ENCODE measurements at places on chromosomes 2 and 18. TPM values are rescaled to one million over a fixed set of nuclear protein-coding genes. Genes with fewer than 3 reads are reported as not detected.

DNA sequence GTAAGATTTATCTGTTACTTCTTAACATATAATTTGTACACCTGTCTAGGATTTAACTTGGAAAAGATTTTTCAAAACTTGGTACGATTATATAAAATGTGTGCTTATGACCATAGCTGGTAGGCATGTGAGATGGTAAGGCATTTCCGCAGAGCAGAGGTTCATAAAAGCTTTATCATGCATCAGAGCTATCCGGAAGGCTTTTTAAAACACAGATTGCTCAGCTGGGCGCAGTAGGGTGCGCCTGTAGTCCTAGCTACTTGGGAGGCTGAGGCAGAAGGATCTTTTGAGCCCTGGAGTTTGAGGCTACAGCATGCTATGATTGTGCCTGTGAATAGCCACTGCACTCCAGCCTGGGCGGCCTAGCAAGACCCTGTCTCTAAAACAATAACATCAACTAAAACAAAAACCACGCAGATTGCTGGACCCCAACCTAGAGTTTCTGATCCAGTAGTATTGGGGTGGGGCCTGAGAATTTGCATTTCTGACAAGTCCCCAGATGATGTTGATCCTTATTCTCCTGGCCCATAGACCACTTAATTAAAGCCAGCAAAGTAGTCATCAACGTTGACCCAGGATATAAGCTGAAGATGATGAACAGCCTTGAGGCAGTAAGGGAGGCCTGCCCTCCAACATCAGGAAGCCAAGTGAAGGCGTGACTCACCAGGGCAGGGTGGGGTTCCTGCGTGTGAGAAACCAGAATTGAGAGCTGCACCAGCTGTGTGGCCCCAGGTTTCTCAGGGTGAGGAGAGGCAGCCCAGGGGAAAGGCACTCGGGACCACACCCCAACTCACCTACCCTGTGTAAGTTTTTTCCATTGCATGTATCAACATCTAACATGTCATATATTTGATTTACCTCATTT, 21.6 kb upstream of the SLC20A1 start:
- peak; percentile 98 for DNase-seq

DNA sequence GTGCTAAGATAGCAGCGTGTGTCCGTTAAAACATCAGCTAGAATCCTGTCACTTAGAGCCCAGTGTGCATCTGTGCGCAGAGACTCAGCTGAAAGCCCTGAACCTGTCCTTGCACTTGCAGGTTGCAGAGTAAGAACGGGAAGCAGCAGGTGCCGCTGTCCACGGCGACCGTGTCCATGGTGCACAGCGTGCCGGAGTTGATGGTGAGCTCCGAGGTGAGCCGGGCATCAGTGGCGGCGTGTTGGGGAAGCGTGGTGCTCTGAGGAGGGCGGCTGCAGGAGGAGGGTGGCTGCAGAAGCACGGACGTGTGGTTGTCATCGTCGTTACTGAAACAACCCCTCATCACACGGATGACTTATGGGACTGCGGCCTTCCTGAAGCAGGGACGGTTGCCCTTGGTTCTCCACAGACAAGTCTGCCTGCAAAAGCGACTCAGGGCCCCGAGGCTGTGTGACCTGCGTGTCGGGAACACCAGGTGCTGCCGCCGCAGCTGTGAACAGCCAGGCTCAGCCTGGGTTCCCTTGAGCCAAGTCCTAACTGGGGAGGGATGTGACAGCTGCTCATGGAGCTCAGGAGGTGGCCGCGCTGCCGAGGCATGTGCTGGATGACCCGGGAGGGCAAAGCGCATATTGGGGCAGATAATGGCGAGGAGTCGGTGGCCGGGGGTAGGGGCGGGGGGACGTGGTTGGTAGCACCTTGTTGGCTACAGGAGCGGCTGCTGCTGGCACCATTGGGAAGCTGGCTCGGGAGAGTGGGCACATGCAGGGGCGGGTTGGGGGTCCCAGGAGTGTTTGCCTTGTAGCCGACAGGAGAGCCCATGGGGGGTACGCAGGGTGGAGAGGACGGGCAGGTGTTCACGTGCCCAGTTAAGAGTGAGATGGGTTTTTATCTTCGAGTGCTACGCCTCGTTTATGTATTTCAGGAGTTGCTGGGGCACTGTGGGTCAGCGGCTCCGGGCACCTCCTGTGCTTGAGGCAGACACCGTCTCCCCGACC, 16.6 kb downstream of the CTDP1 start:
- DNase-seq, result no peak

DNA sequence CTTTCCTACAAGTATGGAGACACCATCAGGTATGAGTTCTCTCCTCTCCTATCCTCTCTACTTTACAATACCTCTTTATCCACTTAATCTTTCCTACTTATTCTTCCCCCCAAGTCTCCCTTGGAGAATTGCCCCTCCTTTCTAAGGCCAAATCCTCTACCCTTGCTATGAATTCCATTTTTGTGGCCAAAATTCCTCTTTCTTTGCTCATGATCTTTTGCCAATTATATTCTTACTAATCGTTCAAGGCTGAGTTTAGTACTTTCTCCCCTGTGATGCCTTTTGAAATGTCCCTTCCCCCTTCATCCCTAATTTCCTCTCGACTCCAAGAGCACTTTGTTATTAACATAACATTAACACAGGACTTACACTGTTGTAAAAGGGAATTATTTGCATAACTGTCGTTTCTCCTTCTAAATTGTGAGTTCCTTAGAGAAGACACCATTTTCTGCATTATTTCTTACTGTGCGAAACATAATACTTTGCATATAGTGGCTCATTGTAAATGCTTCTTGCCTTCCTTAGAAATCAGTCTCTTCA, 133.4 kb downstream of the KCTD1 start:
- DNase-seq, result no peak

DNA sequence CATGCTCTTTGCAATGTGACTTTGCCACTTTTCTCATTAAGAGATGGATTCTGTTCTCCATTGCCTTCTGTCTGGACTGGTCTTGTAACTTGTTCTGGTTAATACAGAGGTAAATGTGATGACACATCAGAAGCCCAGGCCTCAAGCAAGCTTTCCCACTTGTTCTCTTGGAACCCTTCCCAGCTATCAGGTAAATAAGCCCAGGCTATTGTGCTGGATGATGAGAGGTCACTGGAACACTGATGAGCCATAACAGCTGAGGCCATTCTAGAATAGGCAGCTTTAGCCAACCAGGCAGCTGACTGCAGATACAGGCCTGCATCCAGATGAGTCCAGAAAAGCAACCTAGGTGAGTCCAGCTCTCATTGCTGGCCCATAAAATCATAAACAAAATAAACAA, 1007.0 kb upstream of the ACVR2A start:
- peak; percentile 95 for DNase-seq

- no peak for DNase-seq
Measured at GRCh38 chr2:98350411-98350810, 4.2 kb downstream of the CNGA3 start.

- no peak for DNase-seq
Measured at GRCh38 chr18:9240270-9240669, 94.3 kb upstream of the TWSG1 start.

The RAPH1 gene
- total RNA-seq, result 19.5 TPM

Measured in bronchial epithelial cell (primary cell).